Activated naive CD4-positive, alpha-beta T cell treated with anti-CD3 and anti-CD28 coated beads, Interleukin-2, amount 10 ng/mL, durations not matched to agents 7 days and 5 days (primary cell): ENCODE measurements at places on chromosomes 5 and 9.
A peak's percentile ranks its signal among the peaks of the same experiment; 100 is the strongest.

DNA sequence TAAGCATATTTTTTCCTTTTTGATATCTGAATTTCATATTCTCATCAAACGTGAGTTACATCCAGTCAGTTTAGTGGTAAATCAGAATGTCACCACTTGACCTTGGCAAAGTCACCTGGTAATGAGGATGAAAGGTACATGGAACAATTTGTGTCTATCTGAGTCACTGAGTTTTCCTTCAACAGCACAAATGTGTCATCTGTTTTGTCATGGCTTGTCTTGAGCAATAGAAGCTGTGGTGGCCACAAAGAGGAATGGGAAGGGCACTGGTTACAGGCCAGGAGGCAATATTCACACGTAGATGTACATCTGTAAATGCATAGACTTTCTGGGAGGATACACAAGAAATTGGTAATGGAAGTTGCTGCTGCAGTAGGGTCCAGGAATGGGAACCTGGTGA lies 8.4 kb upstream of the ZNF474 start:
- H3K36me3 ChIP-seq, result no peaks in the 10 kb centered on the region
- no peaks in the 10 kb centered on the region for H3K27me3 ChIP-seq
- no peak overlapping the region for H3K27ac ChIP-seq
- H3K4me1 ChIP-seq, result no peaks in the 10 kb centered on the region

DNA sequence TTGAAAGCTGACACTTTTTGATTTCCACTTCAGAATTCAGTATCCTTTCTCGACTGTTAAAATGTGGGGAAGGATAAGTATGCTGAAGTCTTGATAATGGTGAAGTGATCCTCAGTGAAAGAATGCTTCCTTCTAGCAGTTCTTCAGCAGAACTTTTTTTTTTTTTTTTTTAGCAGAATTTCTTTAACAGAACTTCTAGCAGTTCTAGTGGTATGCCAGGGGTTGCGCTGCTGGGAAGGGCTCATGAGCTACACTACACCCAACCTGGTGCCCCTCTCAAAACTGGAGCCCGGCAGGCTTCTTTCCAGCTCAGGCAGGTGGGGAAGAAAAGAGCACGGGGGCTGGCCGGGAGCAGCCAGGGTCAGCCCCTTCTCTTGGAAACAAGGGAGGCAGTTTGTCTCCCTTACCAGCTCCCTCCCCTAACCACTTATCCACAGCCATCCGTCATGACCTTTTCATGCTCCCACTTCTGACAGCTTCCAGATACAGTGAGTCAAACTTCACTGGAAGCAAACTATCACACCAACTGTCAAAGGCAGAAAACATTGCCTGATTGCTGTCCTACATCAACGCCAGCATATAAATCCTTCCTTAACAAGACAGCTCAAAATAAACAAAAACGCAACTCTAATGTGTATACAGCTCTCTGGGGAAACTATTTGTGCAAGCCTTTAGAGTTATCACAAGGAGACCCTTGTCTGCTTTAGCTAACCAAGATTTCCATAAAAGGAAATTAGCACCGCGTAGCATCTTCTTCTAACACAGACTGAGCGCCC lies 211.5 kb downstream of the GAPVD1 start:
- no peak for DNase-seq
- H3K4me1 ChIP-seq, result no peaks in the 10 kb centered on the region
- no peak overlapping the region for H3K27ac ChIP-seq
- H3K27me3 ChIP-seq, result no peaks in the 10 kb centered on the region

- no peaks in the 10 kb centered on the region for H3K36me3 ChIP-seq
- no peaks in the 10 kb centered on the region for H3K4me1 ChIP-seq
- no peaks in the 10 kb centered on the region for H3K27me3 ChIP-seq
- H3K4me3 ChIP-seq, result no peak overlapping the region
- no peak overlapping the region for H3K27ac ChIP-seq
Measured at GRCh38 chr5:88470745-88471144, 202.1 kb upstream of the TMEM161B start.

DNA sequence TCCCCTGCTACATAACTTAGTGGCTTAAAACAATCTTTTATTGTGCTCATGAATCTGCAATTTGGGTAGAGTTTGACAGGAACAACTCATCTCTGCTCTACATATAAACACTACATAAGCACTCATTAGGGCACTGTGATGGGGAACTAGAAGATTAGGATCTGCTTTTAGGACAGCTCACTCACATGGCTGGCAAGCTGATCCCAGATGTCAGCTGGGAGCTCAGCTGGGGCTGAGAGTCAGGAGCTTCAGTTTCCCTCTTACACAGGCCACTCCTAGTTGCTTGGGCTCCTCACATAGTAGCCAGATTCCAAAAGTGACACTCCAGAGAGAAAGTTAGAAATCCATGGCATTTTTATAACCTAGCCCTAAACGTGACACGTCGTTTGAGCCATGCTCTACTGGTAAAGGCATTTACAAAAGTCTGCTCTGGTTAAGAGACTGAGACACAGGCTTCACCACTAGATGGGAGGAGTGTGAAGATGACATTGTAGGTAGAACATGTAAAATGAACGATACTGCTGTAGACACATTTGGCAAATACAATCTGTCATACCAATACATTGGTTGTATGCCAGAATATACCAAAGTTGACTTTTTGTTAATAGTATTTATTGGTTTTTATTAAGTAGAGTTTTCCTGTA lies 23.6 kb downstream of the SCAI start:
- H3K36me3 ChIP-seq, result peaks cover 18% of the 10 kb centered on the region
- no peak overlapping the region for H3K4me3 ChIP-seq
- no peak overlapping the region for H3K27ac ChIP-seq
- H3K4me1 ChIP-seq, result peaks cover 44% of the 10 kb centered on the region
- no peak for DNase-seq

DNA sequence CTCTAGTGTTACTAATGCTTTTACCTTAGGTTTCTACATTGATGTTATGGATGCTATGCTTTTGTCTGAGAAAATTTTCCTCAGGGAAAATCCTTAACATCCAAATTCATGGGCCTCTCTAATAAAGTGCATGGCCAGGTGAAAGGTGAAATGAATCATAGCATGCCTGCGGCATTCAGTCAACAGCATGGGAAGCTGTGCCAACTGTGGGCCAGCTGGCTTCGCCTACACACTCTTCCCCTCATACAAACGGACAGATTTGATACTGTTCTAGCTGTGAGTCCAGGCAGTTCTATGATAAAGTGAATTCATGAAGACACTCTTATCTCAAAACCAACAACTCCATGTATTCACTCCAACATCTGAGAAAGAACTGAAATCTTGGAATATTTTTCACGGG lies 374.1 kb downstream of the PLK2 start:
- no peaks in the 10 kb centered on the region for H3K4me1 ChIP-seq
- no peak overlapping the region for H3K4me3 ChIP-seq
- no peak overlapping the region for H3K27ac ChIP-seq
- H3K27me3 ChIP-seq, result no peaks in the 10 kb centered on the region

- no peak for DNase-seq
- no peaks in the 10 kb centered on the region for H3K36me3 ChIP-seq
- no peak overlapping the region for H3K27ac ChIP-seq
- H3K27me3 ChIP-seq, result no peaks in the 10 kb centered on the region
Measured at GRCh38 chr9:4465910-4466309, 24.4 kb upstream of the SLC1A1 start.

DNA sequence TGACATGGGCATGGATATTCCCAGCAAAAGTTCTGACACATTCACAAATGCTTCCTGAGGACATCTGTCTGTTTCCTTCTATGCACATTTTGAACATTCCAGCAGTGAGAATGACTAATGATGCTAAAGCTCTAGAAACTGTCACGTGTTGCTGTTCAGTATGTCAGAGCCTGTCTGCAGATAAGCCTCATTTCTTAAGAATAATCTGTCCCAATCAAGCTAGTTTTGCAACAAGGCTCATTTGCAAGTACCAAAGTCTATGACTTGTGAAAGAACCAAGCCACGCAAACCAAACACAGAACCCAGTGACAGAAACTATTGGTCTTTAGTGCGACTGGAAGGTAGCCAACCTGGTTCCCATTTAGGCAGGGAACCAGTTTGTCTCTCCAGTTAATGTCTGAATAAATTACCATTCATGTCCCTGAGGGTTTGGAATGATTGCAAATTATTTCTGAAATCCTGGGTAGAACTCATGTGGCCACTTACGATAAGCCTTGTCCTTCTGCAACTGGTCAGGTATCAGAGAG lies 178.5 kb downstream of the C9orf152 start:
- no peaks in the 10 kb centered on the region for H3K36me3 ChIP-seq
- no peak for DNase-seq
- peaks cover 20% of the 10 kb centered on the region for H3K4me1 ChIP-seq
- H3K27me3 ChIP-seq, result peaks cover 15% of the 10 kb centered on the region

GRCh38 chr5:141969783-141970771 lies 1.2 kb downstream of the RNF14 start:
- H3K27ac ChIP-seq, result peak overlapping the region; percentile 97
- H3K36me3 ChIP-seq, result peaks cover 27% of the 10 kb centered on the region
- no peak for DNase-seq
- H3K27me3 ChIP-seq, result peaks cover 5% of the 10 kb centered on the region
- peaks cover 41% of the 10 kb centered on the region for H3K4me1 ChIP-seq
- H3K4me3 ChIP-seq, result peak overlapping the region; percentile 80

GRCh38 chr9:95570150-95570549 lies 53.4 kb upstream of the PTCH1 start:
- no peak overlapping the region for H3K27ac ChIP-seq
- no peaks in the 10 kb centered on the region for H3K36me3 ChIP-seq
- peaks cover 12% of the 10 kb centered on the region for H3K4me1 ChIP-seq
- no peak overlapping the region for H3K4me3 ChIP-seq
- no peak for DNase-seq
